NCI-H2081 (cell line): ENCODE measurements at places on chromosomes 12 and 14.

DNA sequence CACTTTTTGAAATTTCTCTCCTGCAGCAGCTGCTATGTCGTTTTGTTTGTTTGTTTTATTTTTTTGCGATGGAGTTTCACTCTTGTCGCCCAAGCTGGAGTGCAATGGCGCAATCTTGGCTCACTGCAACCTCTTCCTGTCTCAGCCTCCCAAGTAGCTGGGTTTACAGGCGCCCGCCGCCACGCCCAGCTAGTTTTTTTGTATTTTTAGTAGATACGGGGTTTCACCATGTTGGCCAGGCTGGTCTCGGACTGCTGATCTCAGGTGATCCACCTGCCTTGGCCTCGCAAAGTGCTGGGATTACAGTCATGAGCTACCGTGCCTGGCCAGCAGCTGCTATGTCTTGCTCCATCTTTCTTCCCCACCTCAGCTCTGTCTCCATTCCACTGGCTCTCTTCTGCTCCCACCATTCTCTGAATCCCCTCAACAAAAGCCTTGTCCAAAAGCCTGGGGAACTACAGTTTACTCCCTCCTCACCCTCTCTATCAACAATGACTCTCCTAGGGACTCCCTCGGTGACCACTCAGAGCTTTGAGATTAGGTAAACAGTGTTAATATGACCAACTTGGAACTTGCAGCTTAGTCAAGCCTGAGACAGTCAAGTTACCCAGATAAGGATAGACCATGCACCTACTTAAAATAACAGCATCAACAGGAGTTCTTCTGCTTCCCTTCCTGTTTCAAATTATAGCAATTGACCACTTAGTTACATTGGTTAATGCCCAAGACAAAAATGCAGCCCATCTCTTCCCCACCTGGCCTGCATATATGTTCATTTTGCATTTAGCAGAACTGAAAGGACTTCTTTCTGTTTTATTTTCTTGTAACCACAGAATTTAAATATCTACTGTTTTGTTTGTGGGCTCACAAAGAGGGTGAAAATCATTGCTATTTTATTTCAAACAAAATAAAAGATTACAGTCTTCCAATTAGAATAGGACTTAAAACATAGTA is 189.0 kb upstream of the AMIGO2 start:
- DNase-seq = no peak

DNA sequence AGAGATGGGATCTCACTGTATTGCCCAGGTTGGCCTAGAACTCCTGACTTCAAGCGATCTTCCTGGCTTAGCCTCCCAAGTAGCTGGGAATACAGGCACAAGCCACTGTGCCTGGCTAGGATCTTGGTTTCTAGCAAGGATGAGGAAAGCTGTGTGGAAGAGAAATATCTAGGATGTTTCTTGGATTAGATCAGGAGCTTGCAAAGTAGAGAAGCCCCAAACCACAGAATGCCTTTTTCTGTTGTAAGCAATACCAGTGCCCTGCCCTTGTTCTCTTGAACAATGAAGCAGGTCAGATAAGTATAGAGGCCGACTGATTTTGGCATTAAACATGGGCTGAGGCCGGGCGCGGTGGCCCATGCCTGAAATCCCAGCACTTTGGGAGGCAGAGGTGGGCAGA is 44.3 kb upstream of the STRN3 start:
- DNase-seq = no peak

- no peak for DNase-seq
Measured at GRCh38 chr12:56164345-56164729, 6.2 kb downstream of the MYL6 start.

DNA sequence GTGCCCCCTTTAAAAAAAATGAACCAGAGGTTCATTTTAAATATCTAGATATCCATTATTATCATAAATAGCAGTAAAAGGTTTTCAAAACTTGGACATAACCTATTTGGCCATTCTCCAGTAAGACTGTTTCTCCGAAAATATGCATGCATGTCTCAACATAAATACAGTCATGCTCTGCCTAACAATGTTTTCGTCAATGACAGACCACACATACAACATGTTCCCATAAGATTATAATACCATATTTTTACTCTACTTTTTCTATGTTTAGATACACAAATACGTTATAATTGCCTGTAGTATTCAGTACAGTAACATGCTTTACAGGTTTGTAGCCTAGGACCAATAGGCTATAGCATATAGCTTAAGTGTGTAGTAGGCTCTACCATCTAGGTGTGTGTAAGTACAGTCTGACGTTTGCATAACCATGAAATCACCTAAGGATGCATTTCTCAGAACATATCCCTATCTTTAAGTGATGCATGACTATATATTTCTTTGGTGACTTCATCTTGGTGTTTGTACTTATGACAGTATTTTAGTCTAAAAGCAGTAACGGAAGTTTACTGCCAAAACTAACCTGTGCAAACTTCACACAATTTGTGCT is 3.2 kb downstream of the TMEM19 start:
- no peak for DNase-seq

GRCh38 chr12:76426160-76426559 is 77.9 kb upstream of the BBS10 start:
- no peak for DNase-seq

DNA sequence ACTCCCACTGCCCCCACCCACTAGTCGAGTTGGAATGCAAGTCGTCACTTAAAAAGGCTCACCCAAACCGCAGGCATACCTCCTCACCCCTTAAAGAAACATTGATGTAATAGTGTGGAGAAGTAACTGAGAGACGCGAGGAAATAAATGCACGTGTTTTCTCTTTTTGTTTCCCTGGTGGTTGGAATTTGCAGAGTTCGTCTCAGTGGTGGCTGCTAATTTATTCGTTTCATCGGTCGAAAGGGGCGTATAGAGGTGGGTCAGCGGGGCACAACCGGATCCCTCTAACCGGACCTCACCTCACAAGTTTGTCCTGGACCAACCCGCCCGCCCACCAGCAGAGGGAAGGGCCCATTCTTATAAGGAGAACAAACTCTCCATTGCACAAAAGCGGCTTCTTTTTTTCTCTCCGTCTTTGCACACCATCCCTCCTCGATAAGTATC is 5.0 kb upstream of the NPAS3 start:
- DNase-seq = no peak

- DNase-seq = no peak
Measured at GRCh38 chr12:130677957-130678558, 38.0 kb downstream of the RIMBP2 start.

GRCh38 chr12:29024117-29024516 is 125.0 kb upstream of the FAR2 start:
- no peak for DNase-seq

GRCh38 chr12:58425481-58426392 is 484.4 kb downstream of the ATP23 start:
- DNase-seq = peak; percentile 82
